ENCODE measurements at places on chromosomes 3 and 15.
A peak's percentile ranks its signal among the peaks of the same experiment; 100 is the strongest.

GRCh38 chr3:69252631-69253030 is 130.2 kb upstream of the LMOD3 start:
- no peak for DNase-seq

DNA sequence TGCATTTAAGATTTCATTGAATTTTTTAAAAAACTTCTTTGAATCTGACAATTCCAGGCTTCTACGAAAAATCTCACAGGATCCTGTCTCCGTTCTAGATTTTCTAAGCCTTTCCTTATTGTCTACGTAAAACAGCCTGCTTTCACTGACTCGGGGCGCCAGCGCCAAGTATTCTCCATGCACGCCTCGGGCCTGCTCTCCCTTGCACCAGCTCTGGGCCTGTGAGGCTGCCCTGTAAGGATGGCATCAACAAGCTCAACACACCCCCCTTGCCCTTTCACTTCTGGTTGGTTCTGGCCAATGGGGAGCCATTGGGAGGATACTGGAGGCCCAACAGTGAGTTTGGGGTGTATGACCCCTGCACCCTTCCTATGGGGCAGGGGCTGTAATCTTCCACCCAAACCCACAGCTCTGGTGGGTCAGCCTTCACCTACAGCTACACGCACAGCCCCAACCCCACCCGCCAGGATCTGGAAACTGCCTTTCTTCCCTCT is 47.8 kb downstream of the SLC41A3 start:
- no peak for DNase-seq

- DNase-seq = no peak
These were observed 3.9 kb downstream of the GP5 start for GRCh38 chr3:194395212-194395611.

DNA sequence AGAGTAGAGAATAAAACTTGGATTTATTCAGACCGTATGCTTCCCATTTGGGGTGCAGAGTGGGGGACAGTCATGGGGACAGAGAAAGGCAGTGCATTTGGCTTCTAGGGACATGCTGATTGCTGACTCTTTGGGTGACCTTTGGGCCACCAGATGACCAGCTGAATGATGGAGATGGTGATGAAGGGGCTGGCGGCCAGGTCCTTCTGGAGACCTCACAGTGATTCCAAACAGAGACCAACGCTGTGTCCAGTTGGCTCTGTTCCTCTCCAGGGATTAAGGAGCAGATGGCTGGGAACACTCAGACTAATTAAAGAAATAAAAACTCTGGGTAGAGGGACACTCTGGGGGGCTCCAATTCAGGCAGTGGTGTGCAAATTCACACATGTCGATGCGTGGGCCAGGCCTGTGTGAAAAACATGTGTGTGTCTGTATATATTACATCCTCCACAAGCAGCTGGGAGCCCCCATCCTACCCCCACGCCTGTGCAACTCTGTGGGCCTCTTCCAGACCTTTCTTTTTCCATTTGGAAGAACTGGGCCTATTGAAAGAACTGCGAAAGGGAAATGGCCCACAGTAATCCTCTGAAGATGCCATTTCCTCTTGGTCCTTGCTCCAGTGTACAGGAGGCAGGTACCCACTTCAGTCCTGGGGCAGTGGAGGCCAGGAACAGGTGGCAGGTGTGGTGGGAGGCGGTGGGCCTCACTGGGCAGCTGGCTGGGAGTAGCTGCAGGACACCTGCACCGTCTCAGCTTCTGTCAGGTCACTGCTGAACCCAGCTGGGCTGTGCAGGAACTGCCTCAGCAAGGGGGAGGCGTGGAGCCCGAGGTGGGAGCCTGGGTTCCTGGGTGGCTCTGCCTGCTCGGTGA is 8.9 kb downstream of the XIRP1 start:
- DNase-seq = no peak

DNA sequence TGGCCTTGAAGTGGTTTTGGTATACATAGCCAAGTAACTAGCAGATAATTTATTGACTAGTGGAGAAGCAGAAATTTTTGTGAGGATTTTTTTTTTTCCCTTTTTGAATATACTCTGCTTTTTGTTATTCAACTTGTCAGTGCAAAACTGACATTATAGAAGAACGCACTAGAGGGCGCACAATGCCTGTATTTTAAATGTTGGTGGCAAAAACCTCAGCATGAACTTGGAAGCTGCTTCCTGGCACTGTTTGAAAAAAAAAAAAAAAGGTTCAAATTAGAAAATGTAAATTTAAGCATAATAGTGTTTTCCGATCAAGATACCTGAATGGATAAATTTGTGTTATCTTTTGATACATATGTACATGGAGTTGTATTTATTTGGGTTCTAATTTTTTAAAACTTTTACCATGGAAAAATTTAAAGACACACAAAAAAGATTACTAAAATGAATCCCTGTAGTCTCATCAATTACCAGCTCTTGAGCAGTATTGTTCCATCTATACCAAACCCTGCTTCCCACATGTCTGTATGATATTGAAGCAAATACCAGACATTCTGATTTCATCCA is 56.0 kb downstream of the SLC25A26 start:
- peak; percentile 39 for DNase-seq

GRCh38 chr3:138112362-138112761 is 3.0 kb downstream of the DZIP1L start:
- DNase-seq = no peak

DNA sequence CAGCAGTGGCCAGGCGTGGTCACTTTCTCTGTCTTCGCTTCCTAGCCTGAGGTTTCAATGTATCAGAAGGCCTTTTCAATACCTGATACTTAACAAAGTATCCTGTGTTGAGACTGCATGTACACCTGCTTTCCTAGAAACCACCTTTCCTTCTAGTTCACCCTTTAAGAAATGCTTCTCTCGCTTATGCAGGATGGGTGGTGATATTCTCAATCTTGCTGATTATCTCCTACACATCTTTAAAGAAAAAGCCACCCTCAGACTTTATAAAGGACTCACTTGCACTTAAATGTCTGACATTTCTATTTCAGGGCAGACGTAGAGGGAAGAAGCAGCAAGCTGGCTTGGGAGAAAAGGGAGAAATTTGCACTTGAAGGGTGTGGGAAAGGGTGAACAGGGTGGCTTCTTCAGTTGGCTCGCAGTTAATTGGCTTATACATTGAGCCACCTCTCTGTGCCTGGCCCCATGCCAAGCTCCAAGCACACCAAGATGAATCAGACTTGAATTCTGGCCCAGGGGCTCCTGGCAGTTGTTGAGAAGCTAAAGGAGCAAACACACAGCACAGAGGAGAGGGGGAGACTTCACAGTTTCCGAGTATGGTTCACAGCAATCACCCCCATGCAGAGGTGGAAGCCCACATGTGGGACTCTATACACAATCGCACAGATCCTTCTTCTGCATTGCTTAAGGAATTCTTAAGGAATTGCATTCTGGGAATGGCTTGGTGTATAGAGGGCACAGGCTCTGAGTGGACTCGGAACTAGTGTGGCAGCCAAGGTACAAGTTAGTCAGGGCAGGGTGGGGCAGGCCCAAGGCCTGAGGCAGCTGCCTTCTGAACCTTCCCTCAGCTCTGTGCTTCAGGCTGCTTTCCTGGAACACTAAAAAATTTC is 1.3 kb downstream of the ARL6IP5 start:
- peak; percentile 66 for DNase-seq

GRCh38 chr3:183984749-183985729 is 32.6 kb downstream of the ABCC5 start:
- no peak for DNase-seq

- no peak for DNase-seq
These were observed 237.4 kb upstream of the UMPS start for GRCh38 chr3:124492824-124493223.

DNA sequence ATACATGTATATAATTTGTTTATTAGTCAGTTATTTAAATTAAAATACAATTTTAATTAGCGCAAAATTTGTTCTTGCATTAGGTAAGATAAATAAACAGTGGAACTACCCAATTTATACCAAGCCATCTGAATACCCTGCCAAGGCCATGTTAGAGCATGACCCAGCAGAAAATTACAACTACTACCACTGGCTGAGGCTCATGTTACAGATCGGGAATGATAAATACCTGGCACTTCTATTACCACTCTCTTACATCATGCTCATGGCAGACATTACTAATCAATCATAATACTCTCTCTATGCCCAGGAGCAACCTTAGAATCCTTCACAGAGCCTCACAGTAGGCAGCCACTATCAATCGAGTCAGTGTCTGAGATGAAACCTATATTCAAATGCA is 21.2 kb upstream of the LMOD3 start:
- no peak for DNase-seq
